HL-60 (cell line): ENCODE measurements at places on chromosomes 1 and 21.

DNA sequence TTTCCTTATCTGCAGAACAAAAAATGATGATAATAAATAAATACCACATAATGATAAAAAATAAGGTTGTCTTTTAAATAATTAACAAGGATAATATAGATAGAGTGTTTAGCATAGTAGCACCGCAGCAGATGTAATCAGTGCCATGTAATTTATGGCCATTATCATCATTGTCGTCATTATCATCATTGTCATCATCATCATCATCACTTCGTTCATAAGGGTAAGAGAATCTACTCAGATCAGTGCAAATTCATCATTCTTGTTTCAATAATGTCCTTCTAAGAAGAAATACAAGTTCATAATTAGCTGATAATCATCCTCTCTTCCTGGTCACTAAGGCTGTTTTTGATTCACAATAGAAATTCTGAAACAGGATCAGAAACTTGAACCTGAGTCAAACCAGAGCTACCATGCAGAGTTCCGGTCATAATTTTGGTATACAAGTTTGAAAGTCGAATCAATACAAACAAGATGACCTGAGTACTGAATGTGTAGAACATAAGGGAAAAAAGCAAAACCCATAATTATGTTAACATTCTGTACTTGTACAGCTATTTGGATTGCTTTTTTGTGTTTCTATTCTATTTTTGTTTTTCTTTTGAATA, 172.0 kb downstream of the LRRC40 start:
- no peak for DNase-seq

DNA sequence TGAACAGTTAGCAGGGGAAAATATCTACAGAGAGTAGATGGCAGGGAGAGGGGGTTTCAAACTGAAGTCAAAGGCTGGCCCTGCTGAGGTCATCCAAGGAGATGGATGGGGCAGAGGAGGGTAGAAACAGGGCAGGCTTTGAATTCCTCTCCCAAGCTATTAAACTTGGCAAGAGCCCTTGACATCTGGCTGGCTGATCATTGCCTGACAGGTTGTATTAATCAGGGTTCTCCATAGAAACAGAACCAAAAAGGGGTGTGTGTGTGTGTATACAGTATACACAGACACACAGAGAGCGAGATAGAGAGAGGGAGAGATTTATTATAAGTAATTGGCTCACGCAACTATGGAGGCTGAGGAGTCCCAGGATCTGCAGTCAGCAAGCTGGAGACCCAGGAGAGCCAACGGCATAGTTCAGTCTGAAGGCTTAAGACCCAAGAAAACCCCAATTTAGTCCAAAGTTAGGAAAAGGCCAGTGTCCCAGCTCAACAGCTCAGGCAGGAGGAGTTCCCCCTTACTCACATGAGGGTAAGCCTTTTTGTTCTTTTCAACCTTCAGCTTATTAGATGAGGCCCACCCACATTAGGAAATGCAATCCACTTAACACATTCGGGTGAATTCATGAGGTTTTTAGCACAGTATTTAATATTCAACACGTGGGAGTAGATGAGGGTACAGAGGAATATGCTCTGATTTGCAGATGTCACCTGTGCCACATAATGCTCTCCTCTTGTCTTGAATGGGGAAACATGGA, 46.7 kb upstream of the HAO2 start:
- DNase-seq: no peak

GRCh38 chr1:161021165-161021969, 415 bp upstream of the F11R start:
- DNase-seq: peak; percentile 90

- no peak for DNase-seq
Measured at GRCh38 chr1:183732236-183732880, 72.6 kb upstream of the RGL1 start.

GRCh38 chr1:64701071-64701470, 43.8 kb upstream of the RAVER2 start:
- no peak for DNase-seq

DNA sequence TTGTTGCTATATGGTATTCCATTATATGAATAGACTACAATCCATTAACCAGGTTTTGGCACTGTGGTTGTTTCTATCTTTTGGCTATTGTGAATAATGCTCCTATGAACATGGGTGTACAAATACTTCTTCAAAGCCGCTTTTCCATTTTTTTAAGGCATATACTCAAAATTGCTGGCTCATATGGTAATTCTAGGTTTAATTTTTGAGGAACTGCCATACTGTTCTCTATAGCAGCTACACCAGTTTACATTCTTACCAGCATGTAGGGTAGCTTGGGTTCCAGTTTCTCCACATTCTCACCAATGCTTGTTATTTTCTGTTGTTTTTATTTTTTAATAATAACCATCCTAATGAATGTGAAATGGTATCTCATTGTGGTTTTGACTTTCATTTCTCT, 19.9 kb upstream of the AGO1 start:
- DNase-seq: no peak

DNA sequence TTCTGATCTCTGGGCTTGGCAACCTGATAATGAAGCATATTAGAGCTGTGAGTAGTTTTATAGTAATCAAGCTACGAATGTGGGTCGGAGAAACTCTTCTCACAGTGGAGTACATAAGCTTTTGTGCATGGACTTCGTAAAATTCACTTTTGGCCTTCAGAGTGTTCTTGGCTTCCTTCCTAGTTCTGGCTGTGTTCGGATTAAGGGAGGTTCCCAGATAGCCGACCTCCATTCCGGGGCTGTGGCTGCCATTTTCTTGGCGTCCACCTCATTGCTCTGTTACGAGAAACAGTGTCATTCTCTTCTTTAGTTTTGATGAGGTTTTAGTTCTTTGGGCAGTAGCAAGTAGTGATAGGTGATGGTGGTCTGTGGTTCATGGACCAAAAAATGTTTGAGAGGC, 26.3 kb downstream of the CAMTA1 start:
- DNase-seq: no peak

DNA sequence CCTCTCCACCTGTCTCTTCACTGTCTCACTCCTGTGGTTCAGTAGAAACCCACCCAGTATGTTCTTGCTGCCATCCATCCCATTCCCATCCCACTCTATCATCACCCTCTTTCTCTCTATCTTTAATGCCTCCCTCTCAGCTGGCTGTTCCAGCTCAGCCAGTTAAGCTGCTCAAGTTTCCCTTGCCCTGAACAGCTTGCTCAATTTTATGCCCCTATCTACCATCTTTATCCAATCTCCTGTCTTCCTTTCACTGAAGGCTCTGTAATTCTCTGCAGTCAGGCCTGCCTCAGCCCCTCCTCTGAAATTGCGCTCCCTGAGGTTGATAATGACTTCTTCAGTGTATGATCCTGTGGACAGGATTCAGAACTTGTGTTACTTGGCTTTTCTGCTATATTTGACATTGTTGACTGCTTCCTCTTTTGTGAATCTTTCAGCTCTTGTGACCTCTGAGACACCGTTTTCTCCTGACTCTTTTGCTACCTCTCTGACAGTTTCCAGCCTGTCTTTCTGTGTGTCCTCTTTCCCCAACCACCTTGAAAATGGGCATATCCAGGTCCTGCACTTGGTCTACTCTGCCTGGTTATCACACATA, 13.9 kb upstream of the BCAR3 start:
- DNase-seq: no peak

DNA sequence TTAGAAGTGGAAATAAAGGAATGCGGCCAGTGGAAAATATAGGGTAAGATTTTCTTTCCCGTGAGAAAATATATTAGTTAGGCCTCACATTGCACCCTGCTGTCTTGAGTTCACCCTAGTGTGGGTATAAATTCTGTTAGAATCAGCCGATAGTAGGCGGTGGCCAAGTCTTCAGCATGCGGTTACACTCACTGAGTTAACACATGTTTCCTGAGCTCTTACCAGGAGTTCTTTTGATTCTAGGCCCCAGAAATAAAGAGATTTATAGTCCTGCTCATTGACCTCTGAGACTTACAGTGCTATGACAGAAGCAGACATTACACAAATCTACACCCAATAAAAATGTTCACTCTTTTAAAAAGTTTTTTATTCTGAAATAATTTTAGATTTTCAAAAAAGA, 279.3 kb upstream of the LRRC7 start:
- DNase-seq: no peak

DNA sequence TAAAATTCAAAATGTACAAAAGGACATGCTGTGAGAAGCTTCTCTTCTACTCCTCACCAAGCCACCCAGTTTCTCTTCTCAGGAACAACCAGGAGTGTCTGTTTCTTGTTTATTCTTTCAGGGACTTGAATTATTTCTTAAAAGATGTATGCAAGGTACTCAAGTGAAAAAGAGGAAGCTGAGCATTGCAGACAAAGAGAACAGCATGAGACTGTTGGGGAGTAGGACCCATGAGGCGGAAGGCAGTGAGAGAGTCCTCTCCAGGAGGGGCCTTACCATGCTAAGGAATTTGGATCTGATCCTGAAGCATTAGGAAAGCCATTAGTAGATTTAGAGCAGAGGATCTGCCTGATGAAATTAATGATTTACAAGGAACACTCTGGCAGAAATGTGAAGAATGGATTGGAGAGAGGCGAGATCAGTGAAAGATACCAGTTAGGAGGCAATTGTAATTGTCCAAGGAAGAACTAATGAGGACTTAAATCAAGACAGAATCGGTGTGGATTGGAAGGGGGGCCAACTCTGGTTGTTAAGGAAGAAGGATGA, 14.7 kb upstream of the SSX2IP start:
- DNase-seq: peak; percentile 60

- DNase-seq: no peak
Measured at GRCh38 chr1:46749404-46749803, 30.5 kb upstream of the EFCAB14 start.

DNA sequence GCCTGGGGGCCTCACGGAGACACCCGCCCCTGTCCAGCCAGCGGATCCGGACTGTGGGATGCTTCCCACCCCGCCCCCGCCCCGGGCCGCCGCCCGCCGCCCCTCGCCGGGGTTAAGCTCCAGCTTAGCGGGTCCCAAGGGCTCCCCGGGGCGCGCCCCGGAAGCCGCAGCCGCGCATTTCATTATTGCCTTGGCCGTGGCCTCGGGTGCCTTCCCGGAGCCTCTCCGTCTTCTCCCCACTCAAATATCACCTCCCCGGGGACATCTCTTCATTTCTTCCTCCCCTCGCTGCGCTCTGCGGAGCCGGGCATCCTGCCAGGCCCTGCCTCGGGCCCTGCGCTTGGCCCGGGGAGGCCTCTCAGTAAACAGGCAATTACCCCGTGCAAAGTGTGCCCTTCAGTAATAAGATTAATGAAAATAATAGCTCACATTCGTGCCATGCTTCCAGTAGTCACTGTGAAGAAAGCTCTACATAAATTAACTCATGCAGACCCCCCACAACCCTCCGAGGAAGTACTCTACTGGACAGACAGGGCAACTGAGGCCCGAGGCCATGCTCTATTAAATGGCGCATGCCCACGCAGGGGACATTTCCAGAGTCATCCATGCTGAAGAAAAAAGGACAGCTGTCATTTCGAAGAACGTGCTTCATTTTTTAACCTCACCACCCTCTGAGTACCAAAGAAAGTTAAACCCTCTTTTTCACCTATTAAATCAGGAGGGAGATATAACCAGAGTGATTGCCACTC, 49.9 kb upstream of the LAPTM5 start:
- DNase-seq: no peak

- no peak for DNase-seq
Measured at GRCh38 chr1:22326931-22327330, 124.7 kb upstream of the ZBTB40 start.

DNA sequence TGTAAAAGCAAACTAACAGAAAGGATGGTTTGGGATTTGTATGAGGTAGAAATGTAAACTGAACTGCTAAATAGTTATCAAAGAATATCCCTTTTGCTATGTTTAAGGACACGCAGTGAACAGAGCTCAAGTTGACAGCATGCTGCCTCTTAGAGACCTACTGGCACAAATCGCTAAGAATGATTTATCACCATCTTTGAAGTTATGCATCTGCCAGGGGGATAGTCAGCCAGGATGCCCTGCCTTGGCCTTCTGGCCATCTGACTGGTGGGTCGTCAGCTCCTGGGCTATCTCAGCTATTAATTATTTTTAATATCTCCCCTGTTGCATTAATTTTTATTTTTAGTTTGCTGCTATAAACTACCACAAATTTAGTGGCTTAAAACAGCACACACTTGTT, 334.8 kb upstream of the KAZN start:
- DNase-seq: no peak

GRCh38 chr1:202357506-202357905, 9.0 kb downstream of the PPP1R12B start:
- DNase-seq: no peak
